ENCODE measurements at places on chromosomes 2 and 18.

- DNase-seq, result peak; percentile 27
Observed at GRCh38 chr2:30267161-30267975, 36.0 kb downstream of the LBH start.

DNA sequence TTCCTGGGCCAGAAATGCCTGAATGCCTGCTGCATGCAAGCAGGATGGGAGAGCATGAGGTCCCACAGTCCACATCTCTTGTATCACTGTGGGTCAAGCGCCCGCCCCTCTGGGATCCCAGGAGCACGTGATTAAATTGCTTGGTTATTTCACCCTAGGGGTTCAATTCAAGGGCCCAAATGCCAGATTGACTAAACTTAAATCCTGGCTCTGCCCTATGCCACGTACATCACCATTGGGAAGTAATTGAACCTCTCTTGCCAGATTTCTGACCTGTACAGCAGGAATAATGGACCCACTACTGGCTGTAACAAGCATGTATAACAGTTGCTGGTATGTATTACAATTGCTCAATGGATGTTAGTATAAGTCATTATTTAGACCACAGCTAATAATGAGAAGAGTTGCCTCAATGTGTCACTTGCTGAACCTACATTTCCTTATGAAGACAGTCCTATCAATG lies 19.9 kb downstream of the FHL2 start:
- DNase-seq, result no peak

DNA sequence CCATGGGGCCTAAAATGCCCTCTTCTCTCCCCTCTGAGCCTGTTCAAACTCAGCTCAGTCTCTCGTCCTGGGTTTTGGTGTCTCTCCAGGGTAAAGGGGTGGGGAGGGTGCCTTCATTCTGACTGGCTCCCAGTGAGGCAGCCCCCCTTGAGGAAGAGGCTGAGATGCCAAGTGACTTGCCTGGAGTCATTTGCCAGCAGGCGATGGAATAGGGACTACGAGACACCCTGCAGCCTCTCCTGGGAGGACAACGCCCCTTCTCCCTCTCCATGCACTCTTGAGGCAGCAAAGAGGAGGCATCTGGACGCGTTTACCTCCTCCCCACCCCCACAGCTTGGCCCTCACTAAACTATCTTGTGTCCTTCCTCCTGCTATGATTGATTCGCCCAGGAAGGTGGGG lies 760 bp upstream of the STON1 start:
- DNase-seq, result no peak

DNA sequence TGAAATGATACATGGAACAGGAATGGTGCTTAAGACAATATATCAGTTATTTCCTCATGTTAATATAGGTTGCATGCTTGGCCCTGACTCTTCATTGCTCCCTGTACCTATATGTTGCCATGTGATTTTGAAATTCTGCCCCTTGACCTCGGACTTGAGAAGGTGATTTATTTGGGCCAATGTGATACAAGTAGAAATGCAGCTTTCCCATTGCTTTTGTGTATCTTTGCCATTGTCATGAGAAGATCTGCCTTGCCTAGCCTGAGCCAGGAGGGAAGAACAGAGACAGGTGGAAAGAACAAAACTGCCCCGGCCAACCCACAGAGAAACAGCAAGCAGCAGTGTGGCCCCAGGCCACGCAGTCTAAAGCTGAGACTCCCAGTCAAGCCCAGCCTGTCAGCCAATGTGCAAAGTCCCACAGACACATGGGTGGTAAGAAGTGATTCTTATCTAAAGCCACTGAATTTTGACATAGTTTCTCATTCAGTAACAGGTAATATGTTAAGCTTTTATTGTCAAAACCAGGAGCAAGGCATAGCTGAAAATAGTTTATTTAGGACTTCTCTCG lies 245.7 kb upstream of the RND3 start:
- DNase-seq, result no peak

GRCh38 chr2:120669121-120669952 lies 66.3 kb upstream of the GLI2 start:
- DNase-seq, result no peak

DNA sequence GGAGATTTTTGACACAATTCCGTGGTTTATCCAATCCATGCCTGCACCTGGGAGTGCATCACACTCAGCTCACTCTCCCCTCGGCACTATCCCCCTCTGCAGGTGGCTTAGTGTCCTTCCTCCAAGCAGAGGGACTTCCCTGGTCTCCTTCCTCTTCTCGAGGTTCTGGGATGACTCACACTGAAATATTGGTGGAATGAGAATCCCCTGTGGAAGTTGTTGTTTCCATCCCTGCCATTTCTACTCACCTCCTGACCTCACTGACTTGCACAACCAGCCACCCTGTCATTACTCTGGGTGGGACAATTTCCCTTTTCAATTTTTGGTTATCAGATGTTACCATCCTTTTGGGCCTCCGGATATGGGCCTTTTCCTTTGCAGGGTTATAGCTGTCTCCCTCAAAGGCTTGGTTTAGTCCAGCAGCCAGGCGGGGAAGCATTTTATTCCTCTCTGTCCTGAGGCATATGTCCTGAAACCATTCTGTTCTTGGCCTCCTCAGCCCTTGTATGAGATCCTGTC lies 59.9 kb downstream of the PTPRM start:
- DNase-seq, result no peak

- no peak for DNase-seq
Observed at GRCh38 chr2:120499784-120500495, 154.0 kb downstream of the INHBB start.

GRCh38 chr2:152263911-152264310 lies 71.1 kb upstream of the FMNL2 start:
- no peak for DNase-seq
